ENCODE measurements at places on chromosomes 12 and 14.
A peak's percentile ranks its signal among the peaks of the same experiment; 100 is the strongest.

DNA sequence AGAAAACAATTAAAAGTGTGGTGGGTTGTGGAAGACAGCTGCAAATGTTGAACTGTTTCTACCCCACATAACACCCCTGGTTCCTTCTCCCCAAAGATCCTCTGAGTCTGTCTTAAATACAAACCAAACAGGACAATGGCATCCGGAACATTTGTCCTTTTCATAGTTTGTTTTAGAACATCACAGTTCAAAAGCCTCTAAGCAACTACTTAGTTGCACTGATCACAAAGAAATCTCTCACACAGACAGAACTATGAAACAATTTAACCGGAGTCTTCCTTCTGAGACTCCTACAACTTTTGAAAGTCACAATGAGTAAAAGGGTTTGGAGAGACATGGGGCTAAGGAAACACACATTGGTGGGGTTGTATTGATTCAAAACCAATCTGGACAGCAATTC is 125.6 kb downstream of the SLC25A21 start:
- DNase-seq, result no peak

DNA sequence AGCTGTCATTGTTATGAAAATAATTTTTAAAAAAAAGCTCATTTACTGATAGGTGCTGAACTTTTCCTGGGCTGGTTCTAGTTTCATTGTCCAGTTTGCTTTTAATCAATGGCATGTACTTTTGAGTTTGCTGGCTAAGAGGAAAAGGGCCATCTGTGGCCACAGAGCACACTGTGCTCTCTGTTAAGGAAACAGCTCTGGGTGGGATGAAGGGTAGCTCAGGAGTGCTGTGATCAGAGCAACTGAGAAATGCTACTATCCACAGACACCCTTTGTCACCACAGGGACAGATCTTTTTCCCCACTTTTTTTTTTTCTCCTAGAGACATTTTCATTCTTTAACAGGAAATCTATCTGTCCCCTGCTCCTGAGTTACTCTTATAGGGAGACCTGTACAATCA is 387.1 kb upstream of the PRICKLE1 start:
- DNase-seq, result no peak

- DNase-seq, result no peak
These were observed 94.3 kb downstream of the TNFAIP2 start for GRCh38 chr14:103217538-103217937.

GRCh38 chr12:132479291-132479690 is 10.7 kb upstream of the FBRSL1 start:
- DNase-seq, result no peak

- DNase-seq, result no peak
These were observed 27.4 kb upstream of the DIP2B start for GRCh38 chr12:50477241-50477832.

GRCh38 chr14:99853206-99853605 is 60.0 kb downstream of the EML1 start:
- no peak for DNase-seq

DNA sequence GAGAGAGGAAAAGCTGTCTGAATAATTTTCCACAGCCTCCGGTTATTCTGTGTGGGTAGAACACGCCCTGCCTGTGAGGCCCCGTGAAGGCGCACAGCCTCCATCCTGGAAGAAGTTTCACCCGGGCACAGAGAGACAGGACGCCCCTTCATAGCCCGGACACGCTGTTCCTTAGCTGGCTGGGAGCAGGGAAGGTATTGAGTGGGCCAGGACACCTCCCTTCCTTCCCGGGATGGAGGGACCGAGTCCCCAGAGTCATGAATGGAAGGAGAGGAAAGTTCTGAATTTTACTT is 135.5 kb downstream of the GCH1 start:
- DNase-seq, result no peak

DNA sequence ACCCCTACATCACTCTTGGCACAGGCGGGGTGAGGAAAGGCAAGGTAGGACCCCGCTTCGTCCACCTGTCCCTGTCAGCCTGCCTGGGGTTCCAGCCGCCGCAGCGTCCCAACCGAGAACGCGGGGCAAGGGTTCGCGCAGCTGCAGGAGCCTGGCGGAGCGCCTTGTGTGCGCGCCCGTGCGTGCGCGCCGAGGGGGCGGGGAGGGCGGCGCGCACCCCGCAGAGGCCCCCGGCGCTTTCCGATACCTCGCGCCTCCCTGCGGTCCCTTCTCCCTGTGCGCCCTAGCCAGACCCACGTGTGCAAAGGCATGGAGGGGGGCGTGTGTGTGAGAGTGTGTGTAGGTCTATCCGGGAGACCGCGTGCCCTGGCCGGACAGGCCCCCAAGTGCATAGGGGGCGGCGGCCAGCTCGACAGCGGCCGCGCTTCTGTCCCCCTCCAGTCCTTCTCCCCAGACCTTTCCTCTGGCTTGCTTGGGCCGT is 122.4 kb downstream of the TSPAN9 start:
- DNase-seq, result no peak

- no peak for DNase-seq
These were observed 68.0 kb downstream of the PRIMA1 start for GRCh38 chr14:93720076-93720815.

DNA sequence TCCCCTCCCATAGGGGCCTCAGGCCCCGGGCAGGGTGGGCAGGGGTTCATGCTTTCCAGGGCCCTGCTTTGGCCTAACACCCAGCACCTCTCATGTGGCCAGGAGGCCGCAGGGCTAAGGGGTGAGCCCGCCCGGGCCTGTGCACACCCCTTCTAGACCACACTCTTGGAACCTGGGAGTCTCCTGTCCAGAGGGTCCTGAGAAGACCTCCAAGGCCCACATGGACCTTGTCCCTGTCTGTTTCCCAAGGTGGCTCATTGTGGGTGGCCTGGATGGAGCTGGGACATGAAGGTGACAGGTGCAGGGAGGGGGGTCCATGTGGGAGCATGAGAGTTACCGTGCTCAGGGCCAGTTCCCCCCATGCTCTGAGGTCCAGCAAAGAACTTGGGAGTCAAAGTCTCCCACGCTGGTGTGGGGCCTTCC is 11.6 kb downstream of the DLK1 start:
- DNase-seq, result no peak

- DNase-seq, result no peak
These were observed 118.4 kb upstream of the MYF6 start for GRCh38 chr12:80589077-80589476.

DNA sequence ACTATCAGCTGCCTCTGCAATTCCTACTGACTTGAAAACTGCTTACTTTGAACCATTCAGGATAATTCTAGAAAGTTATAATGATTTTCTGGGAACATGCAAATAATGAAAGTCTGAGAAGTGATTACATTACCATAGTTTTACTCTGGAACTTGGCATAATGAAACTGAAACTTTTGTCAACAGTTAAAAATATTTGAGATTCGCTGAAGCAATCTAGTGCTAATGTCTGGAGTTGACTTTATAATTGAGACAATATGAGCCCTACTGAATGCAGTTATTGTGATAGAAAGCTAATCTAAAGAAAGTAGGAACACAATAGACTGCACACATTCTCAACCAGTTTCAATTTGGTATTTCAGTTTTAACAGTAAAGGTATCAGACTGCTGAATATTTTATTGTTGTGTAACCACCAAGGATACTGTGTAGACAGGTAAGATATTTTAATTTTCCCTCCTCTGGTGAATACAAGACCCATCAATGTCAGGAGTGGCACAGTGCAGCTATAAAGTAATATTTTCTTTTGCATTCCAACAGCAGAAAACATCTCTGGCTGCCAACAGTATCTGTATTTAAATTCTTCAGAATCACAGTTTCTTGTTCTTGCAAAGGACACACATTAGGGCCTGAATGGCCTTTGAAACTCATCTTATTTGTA is 483.5 kb downstream of the ATP23 start:
- DNase-seq, result no peak

- peak; percentile 53 for DNase-seq
These were observed 50.8 kb upstream of the CDKL1 start for GRCh38 chr14:50447461-50447860.

GRCh38 chr12:76094754-76095153 is 10.3 kb upstream of the NAP1L1 start:
- DNase-seq, result no peak

DNA sequence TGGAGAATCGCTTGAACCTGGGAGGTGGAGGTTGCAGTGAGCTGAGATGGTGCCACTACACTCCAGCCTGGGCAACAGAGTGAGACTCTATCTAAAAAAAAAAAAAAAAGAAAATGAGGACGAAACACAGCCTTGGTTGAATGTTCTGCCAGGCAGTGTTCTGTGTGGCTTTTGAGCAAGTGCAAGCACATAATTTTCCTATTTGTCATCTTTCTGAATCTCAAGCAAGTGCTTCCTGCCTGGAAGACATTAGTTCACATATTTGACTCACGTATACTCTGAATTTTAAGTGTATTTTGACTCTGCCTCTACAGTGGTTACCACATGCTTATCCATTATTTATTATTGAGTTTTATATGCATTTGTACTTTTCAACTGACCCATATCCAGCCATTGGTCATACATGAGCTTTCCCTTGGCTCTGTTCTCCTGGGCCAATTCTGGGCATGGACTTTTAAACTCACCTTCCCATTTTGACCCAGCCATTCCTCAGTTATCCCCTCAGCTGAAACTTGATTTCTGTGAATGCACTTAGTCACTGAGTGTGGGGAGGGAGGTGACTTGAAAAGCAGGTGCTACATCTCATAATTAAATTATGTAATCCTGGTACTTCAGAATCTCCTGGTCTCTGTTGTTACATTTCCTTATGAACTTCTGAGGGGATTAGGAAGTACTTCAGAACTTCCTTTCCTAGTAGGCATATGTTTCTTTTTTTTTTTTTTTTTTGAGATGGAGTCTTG is 8.1 kb downstream of the OR10G2 start:
- DNase-seq, result no peak

- DNase-seq, result no peak
These were observed 161.3 kb downstream of the CPNE8 start for GRCh38 chr12:38744041-38744440.

GRCh38 chr14:52220924-52221811 is 46.3 kb upstream of the PTGDR start:
- no peak for DNase-seq

- DNase-seq, result no peak
These were observed 7.0 kb downstream of the ITGB7 start for GRCh38 chr12:53200107-53200457.

DNA sequence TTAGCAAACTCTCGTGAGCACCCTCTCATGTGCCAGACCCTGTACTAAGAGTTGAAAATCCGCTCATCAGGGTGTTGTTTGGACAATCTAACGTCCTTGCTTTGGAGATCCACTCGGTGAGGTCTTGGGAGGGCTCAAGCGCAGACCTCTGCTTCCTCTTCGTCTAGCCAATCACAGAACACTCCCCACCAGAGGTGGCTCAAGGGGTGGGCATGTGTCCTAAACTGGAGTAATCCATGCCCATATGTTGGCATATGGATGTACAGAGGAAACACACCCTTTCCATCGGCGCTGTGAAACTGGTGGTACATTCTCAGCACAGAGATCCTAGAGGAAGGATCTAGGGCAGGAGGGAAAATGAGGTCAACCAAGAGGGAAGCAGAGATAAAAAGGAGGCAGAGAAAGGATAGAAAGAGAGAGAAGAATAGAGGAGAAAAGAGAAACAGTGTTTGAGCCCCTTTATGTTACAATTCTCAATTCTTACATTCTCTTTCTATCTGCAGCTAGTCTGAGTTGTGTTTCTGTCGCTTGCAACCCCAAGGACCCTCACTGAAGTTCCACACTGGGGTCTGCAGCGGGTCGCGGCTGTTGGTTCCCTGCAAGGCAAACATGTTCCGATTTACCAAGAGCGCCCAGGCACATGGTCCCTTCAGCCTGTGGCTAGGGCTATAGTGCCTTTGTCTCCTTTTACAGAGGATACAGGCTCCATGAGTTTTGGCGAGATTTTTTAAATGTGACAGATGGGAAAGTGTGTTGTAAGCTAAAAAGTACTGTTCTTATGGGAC is 40.5 kb downstream of the DLK1 start:
- DNase-seq, result no peak

DNA sequence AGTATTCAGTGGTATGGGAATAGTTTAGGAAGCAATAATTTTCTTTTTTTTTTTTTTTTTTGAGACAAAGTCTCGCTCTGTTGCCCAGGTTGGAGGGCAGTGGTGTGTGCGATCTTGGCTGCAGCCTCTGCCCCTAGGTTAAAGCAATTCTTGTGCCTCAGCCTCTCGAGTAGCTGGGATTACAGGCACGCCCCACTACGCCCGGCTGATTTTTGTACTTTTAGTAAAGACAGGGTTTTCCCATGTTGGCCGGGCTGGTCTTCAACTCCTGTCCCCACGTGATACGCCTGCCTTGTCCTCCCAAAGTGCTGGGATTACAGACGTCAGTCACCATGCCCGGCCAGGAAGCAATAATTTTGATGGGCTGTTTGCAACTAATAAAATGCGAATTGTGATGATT is 62.1 kb downstream of the ATG14 start:
- no peak for DNase-seq

DNA sequence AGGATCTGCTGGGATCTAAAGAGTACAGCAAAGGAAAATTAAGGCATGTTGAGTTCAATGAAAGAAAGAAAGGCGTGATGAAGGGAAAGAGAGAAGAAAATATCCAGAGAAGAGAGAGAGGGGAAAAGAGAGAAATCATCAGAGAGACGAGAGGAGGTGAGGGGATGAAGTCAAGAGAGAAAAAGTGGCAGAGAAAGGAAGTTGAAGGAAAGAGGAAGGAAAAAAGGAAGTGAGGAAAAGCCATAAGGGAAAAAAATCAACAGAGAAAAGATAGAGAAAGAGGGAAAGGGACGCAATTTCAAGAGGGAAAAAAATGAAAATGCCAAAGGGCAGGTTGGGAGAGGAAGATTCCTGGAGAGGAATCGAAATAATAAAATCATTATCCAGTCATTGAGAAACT is 40.4 kb downstream of the LLPH start:
- DNase-seq, result no peak

DNA sequence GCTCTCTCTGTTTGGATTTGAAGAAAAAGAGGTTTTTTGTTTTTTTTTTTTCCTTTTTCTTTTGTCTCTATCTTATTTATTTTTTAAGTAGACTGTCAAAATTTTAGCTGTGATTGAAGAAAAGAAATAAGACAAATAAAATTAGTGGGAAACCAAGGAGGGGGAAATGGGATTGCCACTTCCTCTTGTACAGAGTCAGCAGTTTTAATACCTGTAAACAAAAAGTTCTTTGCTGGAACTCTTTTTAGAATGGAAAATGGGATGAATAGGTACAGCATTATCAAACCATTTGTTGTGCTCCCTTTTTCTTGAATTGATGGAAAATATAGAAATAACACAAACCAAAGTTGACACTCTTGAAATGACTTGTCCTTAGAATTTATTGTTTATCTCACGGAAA is 680.7 kb downstream of the DIO2 start:
- DNase-seq, result no peak

Data from hematopoietic multipotent progenitor cell treated with erythropoietin and hydrocortisone succinate and interleukin-3 and kit ligand, for 15 days (in vitro differentiated cells).